Pulmonary artery endothelial cell (primary cell): ENCODE measurements at places on chromosomes 3 and 15. TPM values are rescaled to one million over a fixed set of nuclear protein-coding genes. Genes with fewer than 3 reads are reported as not detected.

- DNase-seq = no peak
Observed at GRCh38 chr3:39388741-39389248, 5.6 kb downstream of the SLC25A38 start.

DNA sequence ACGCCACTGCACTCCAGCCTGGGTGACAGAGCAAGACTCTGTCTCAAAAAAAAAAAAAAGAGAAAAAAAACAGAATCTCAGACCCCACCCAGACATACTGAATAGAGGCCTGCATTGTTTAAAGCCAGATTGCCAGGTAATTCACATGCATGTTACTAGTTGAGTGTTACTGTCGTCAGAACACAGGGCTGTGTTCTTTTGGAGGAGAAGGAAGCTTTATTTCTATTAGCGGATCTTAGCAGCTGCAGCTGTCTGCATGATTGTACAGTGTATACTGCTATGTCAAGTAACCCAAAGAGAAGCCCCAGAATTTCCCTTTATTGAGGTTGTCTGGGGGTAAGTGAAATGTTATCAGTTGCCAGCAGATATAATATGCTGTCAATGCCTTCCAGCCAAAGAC lies 496.6 kb upstream of the NAALADL2 start:
- no peak for DNase-seq

GRCh38 chr3:41997702-41998550 lies 36.0 kb upstream of the ULK4 start:
- DNase-seq = no peak

GRCh38 chr15:78996894-78997275 lies 52.0 kb upstream of the CTSH start:
- DNase-seq = no peak

- DNase-seq = no peak
Observed at GRCh38 chr3:60652829-60653228, 598.4 kb downstream of the FHIT start.

Gene ZNF280D
- total RNA-seq = 18.7 and 23.4 TPM in 2 replicates

DNA sequence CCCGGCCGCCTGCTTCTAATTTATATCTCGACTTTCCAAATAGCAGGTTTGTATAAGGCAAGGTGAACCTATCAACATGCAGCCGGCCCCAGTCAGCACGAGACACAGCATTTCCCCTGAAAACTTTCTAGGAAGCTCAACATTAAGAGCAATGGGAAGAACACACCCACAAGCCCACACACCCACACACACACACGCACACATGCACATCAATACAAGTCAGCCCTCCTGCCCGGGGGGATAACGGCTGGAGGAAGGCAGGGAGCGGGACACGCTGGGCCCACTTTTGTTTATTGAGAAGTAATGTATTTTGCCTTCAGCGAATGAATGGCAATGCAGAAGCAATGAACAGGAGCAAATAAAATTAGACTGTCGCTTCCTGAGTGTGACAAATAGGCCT lies 83.5 kb downstream of the PCSK6 start:
- no peak for DNase-seq

Gene CCR8
- total RNA-seq = not detected in 2 replicates
